Amniotic stem cell (primary cell): ENCODE measurements at places on chromosomes 5 and 9.
A peak's percentile ranks its signal among the peaks of the same experiment; 100 is the strongest.

- DNase-seq, result no peak
Observed at GRCh38 chr9:110110154-110110553, 97.8 kb downstream of the C9orf152 start.

DNA sequence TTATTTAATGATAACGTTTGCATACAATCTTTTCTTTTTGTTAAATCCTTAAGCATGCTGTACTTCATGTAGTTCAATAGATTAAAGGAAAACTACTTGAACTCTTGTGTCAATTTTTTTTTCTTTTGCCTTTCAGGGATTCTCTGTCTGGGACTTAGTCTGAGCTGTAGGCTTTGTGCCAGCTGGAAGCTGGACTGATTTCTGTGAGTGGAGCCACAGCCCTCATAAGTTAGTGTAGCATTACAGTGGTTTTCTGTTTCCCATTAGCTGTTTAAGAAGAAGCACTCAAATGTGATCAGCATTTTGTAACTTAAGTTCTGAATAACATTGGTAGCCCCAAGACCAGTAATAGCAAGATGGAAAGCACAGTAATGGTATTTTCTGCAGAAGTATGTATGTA lies 330.6 kb upstream of the MEF2C start:
- no peak for DNase-seq

DNA sequence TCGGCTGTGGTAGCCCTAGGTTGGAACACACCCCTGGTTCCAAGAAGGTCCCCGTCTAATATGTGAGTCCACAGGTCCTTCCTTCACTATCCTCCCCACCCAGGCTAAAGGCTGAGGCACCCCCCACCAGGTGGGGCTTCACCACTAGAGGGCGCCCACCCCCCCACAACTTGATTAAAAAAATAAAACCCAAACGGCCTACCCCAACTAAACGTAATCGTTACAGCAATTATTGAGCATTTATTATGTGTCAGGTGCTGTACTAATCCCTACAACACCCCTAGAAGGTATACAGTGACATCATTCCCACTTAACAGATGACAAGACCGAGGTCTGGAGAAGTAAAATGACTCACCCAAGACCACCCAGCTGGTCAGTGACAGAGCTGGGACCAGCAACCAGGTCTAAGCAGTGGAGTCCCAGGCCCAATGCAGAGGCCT lies 65.0 kb downstream of the FGF18 start:
- no peak for DNase-seq

DNA sequence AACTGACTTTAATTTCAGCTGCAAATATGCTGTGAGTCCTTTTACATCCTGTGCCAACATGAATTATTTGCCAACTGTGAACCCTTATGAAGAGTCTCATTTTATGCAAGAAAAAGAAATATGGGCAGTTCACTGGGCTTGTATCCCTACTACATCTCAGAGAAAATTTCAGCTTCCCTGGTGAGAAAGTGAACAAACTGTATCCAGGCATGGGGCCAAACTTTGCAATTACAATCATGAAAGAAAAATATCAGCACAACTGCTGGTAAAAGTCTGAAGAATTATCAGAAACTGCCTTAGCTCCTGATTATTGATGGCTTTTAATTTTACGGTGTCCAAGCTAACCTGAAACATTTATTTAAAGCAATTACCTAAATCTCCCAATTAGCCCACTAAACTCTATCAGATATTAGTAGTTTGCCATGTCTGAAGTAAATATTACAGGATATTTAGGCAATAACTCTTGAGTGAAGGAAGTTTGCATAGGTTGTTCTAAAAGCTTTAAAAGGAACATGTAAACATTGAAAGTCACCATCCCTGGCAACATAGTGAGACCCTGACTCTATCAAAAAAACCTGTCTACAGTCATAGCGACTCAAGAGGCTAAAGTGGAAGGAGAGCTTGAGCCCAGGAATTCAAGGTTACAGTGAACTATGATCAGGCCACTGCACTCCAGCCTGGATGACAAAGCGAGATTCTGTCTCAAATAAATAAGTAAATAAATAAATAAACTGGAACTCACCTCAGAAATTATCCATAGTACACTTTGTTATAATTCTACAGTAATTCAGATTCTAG lies 83.9 kb upstream of the HCN1 start:
- no peak for DNase-seq

DNA sequence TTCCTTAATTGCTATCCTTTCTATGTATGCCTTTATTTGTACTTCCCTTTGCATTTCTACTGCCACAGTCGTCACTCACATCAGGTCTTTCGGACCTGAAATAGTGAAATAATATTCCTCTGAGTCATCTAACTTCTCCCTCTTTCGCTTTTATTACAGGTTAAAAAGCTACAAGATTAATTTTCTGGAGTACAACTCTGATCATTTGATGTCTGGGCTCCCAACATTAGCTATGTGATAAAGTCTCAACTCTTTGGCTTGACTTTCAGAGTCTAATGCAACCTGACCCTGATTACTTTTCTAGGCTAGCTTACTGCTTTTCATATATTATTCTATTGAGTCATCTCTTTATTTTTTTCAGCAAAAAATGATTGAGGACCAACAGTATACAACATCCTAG lies 638.8 kb upstream of the WWC1 start:
- DNase-seq, result no peak

- peak; percentile 77 for DNase-seq
Observed at GRCh38 chr5:95760273-95761191, 29.4 kb downstream of the RHOBTB3 start.

DNA sequence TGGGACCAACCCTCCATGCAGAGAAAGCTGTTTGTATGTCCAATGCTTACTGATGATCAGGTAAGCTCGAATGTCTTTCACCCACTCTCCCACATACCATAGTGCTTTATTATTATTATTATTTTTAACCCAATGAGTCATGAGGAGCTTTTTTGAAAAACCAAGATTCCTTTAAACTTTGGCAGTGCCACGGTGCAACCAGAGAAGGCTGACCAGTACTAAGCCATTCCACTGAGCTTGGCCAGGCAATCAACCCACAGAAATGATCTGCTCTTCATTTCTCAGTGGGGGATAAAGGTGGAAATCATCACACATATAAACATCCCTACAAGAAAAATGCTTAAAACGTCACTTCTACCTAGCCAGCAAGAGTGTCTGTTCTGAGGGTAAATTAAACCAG lies 35.5 kb downstream of the JAKMIP2 start:
- DNase-seq, result no peak

DNA sequence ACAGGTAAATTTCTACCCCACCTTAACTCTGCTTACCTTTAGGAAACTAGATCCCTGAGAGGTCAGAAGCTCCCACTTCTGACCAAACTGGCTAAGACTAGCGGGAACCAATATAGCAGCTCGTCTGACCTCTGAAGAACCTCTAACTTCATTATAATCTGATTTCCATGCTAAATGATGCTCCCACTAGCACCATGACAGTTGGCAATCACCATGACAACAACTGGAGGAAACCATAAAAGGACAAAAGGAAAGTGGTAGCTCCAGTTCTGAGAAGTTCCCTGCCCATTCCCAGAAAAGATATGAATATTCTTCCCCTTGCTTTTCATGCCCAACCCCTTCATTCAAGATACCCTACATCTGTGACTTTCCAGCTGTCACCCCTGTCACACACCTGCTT lies 483.3 kb downstream of the CTNND2 start:
- no peak for DNase-seq

DNA sequence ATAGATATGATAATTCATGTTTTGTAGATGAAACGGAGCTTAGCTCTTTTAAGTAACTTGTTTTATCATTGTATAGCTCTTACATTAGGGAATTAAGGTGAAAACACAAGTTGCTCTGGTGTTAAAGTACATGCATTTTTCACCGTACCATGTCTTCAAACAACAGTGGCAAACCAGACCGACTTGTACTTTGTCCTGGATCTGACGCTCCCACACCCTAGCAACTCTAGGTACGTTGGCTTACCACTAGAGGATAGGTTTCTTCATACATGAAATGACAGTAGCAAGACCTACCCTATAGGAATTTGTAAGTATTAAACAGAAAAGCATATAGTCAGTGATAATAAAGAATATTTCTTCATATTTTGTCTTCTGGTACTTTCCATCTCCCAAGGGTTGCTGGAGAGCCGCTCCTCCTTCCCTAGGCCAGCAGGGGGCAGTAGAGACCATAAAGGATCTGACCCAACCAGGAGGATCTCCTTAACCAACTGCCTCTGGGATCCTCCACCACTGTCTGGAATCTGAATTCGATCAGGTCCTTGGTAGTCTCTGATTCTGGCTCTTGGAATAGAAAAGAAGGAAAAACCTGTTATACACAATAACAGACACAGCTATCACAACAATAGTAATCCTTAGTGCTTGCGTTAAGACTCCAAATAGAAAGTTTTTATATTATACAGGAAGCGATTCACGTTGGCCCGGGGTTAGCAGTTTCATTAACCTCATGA lies 136.7 kb downstream of the CAVIN4 start:
- DNase-seq, result no peak

DNA sequence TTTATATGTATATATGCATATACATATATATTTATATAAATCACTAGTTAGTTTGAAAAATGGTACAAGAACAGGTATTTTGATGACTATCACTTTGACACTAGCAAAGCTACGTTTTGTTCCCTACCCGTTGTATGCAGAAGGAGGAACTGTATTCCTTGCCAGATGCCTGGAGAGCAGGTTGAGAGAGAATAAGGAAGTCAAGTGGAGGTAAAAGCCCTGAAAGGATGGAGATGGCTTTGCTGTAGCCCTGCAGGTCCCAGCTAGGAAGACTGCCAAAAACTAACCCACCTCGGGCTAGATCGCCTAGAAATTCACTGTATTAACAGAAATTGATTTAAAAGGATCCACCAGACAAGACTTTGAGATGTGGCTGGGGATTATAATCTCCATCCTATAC lies 229.3 kb downstream of the RFX3 start:
- DNase-seq, result no peak

DNA sequence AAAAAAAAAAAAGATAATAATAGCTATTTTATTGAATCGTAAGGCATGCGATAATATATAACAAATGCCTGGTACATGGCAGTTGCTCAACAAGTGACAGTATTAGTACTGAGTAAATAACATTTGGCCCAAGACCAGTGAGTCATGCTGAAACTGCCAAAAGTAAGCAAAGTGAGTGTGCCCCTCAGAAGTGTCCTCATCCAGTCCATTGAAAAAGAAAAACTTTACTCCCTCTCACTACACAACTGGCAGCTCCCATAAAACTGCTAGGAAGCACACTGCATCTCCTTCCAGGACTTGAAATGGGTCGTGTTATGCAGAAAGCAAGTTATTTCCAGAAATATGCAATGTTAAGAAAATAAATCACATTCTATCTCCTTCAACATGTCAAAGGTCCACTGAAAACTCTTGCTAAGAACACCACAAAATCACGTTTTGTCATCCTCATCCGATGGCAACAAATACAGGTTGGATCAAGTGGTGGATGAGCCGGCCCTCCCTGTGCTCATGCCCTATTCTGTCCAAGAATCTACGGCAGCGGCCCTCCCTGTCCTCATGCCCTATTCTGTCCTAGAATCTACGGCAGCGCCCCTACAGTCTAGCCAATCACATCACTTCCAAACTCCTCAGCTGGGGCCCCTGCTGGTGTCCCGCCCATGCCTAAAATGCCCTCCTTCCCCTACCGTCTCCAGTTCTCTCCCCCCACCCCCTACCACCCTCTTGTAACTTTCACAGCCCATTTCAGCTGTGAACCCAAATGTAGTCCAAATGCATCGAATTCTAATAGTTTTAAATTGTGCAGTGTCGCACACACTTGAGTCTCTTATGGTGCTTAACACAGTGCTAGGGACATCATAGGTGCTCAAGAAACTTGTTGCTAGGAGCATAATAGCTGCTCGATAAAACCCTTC lies 12.5 kb downstream of the PTCH1 start:
- no peak for DNase-seq

DNA sequence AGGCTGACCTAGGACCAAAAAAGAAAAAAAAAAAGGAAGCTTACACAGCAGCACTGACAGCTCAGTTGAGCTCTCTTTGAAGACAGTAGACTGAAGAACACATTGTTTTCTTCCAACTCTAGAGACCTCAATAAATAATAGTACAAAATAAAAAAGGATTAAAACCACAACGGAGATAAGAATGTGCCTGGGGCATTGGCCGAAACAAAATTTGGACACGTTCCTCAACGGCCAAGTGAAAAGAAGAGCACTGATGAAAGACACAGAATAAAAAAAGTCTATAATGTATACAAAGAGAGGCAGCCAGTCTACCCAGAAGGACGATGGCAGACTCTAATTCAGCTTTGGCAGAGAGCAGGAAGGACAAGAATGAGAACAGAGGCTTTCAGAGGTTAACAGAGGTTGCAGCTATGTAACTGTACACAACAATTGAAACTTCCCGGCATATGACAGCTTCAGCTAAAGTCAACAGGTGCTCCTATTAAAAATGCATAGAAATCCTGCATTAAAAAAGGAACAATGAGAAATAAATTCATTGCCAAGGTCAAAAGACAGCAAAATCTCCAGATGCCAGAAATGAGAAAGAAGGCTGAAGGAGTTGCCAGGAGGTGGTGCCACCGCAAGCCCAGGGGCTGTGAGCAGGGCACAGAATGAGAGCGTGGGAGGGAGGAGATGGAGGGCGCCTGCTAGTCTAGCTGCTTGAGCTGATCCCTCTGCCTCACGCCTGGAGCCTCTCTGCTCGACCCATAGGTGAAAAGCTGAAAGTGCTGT lies 113.9 kb downstream of the DCP2 start:
- DNase-seq, result no peak
